ENCODE measurements at places on chromosomes 12 and 14.

GRCh38 chr12:124632519-124632984, 65.1 kb upstream of the NCOR2 start:
- DNase-seq = no peak

- no peak for DNase-seq
These were observed 61.6 kb downstream of the PPP2R5C start for GRCh38 chr14:101823066-101823465.

DNA sequence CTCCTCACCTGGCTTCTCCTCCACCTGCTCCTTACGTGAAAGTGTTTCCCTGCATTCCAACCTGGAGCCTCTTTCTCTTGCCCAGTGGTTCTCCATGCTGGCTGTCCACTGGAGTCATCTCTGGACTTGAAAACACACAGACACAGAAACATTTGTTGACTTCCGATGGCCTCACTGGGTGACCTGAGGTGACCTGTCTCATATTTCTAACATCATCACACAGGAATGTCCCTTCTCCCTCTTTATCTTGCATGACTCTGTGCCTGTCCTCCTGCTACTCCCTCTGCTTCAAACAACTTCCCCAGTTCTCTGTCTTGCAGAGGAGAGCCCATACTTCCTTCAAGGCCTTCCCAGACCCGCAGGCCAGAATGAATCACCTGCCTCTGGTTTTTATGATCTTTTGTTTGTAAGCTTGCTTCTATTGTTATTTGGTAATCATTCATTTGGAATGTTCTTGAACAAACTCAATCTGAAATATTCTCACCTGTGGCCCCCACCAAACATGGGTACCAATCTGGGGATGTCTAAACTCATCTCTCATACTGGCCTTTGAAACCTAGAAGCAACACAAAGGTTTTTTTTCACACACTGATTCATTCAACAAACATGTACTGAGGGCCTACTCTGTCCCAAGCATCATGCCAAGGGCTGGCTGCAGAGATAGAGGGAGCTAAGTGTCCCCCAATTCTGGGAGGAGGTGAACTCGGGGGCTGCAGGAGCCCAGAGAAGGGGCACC, 9.7 kb upstream of the RIN3 start:
- DNase-seq = no peak

GRCh38 chr12:47033789-47034555, 45.4 kb upstream of the PCED1B start:
- DNase-seq = no peak

GRCh38 chr14:36967892-36968555, 204.4 kb downstream of the SLC25A21 start:
- no peak for DNase-seq

GRCh38 chr12:61574339-61574738, 685.9 kb upstream of the USP15 start:
- no peak for DNase-seq

DNA sequence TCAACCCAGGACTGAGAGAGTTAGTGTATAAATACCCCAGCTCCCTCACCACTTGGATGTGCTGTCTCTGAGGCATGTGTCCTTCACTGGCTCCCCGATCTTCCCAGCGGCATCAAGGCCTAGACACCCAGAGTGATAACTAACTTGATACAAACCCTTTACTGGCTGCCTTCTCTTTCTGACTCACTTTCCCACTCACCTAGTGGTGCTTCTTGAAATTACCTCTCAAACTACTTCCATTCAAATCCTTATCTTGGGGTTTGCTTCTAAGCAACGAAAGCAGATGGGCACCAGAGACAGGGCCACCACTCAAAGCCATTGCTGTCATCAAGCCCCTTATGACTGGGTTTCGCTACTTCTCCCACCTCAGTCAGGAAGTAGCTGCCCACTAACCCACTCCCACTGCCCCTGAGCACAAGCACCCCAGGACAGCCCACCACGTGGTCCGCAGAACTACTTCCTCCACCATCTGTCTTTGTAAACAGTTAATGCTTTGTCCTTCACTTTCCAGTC, 17.2 kb downstream of the ZFP36L1 start:
- no peak for DNase-seq

GRCh38 chr12:3170423-3171194, 93.4 kb downstream of the TSPAN9 start:
- DNase-seq = no peak

- no peak for DNase-seq
These were observed 99.8 kb downstream of the PTGER2 start for GRCh38 chr14:52413729-52414408.

Data from vagina (tissue), 2 donors.